ENCODE measurements at places on chromosomes 6 and 20.

GRCh38 chr20:36726168-36726567, 19.7 kb downstream of the NDRG3 start:
- DNase-seq: no peak

DNA sequence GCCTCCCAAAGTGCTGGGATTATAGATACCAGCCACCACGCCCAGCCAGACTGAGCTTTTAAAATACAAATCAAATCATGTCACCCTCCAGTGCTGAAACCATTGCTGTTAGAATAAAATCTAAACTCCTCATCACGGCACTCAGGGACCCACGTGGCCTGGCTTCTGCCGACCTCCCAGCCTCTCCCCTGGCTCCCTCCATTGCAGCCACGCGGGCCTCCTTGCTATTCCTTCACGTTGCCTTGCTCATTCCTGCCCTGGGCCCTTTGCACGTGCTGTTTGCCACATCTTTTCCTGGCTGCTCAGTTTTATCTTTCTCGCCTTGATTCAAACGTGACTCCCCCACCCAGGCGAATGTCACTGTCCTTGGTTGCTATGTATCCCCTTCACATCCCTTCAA, 244.6 kb downstream of the PREX1 start:
- no peak for DNase-seq

GRCh38 chr6:1029141-1029540, 282.8 kb upstream of the FOXQ1 start:
- no peak for DNase-seq

DNA sequence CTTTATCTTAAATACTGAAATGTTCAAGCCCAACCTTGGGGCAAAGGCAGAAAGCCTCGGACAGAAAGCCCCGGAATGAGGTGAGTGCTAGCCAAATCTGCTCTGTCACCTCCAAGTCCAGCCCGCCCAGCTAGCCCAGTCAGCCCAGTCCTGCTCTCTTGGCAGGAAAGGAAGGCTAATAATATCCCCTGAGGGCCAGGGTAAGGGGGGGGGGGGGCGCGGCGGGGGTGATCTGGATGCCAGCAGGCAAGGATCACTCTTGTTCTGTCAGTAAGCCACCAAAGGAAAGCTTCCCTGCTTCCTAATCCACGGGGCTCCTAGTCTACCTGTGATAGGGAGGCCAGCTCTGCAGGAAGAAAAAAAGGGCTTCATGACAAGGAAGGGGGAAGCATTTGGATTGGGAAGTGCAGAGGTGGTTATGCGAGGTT, 1.1 kb downstream of the NDRG3 start:
- DNase-seq: no peak

- DNase-seq: no peak
Measured at GRCh38 chr6:72466971-72467566, 154.8 kb upstream of the KCNQ5 start.

- no peak for DNase-seq
Measured at GRCh38 chr6:6176127-6176526, 144.3 kb downstream of the F13A1 start.

DNA sequence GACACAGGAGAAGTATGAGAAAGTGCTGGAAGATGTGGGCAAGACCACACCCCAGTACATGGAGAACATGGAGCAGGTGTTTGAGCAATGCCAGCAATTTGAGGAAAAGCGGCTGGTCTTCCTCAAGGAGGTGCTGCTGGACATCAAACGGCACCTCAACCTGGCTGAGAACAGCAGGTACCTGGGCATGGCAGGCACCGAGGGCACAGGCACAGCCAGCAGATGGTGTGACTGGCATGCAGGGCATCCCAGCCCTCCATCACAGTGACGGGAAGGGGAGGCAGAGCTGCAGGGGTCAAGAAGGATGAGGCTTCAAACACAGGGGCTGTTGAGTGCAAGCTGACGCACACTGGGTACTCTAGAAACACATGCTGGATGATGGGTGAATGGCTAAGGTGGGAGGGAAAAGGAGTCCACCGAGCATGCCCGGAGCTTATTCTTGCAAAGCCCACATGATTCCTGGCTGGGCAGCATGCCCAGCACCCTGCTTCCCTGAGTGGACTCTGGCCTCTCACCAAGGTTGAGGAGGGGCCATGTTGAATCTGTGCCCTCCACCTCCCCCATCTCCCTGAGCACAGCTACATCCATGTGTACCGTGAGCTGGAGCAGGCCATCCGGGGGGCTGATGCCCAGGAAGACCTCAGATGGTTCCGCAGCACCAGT, 26.3 kb downstream of the SPDEF start:
- DNase-seq: no peak
